NCI-H2081 treated with DMSO at 0.1 percent for 48 hours (cell line): ENCODE measurements at places on chromosomes 1 and 21.
A peak's percentile ranks its signal among the peaks of the same experiment; 100 is the strongest.

GRCh38 chr1:76933847-76934815, 66.9 kb downstream of the ST6GALNAC5 start:
- peak; percentile 53 for DNase-seq

DNA sequence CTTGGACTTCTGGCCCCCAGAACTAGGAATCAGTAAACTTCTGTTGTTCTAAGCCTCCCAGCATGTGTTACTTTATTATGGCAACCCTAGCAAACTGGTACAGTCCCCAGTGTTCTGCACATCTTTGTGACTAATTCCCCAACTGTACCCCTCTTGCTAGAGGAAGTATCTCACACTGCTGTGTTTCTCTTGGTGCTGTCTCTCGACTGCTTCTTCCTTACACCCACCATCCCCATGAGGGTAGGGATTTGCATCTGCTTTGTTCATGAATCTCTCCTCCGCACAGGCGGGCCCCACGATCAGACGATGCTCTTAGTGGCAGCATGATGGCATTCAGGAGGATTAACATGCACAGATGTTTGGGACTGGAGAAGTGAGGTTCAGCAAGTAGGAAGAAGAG, 46.7 kb downstream of the CLIC6 start:
- no peak for DNase-seq

DNA sequence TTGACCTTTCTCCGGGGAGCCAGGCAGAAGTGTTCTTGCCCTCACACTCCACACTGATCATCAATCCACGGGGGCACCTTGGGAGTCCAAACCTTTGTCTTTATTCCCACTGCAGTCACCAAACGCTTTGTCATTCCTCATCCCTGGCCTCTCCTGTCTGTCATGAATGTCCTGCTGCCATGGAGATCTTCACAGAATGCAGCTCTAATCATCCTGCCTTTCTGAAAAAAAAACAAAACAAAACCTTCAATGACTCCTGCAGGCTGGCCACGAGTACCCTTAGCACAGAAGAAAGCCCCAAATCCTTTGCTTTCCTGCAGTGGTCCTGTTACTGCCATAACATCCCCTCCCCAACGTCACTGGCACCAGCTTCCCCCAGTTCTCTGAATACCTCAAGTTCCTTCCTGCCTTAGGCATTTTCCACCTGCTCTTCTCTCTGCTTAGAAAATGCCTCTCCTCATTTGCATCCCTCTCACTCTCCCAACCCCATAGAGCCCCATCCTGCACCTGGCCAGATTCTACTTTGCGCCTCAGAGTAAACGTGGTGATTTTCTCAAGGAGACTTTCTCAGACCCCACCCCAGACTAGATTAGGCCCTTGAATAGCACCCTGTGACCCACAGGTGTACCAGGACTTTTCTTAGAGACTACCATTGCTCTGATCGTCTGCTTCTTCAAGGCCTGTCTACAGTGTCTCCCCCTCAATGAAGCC, 131.2 kb downstream of the AK5 start:
- DNase-seq = no peak

- DNase-seq = no peak
Measured at GRCh38 chr1:154824179-154825000, 45.7 kb downstream of the KCNN3 start.

DNA sequence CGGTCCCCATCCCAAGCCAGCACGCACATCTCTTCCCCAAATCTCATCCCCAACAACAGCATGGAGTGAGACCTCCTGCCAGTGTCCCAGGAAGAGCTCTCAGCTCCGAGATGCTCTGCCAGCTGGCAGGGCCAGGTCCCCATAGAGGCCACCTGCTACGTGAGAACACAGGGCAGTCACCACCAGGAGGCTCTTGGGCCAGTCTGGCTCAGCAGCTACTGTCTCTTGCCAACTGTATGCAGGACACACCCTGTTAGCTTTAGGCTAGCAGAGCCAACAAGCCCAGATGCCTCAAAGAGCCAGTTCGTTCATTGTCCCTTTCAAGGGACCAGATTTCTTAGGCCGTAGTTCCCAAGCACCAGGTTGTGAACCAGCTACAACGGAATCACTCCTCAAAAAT, 36.9 kb downstream of the FBXO2 start:
- no peak for DNase-seq

GRCh38 chr1:185564816-185565215, 169.4 kb upstream of the HMCN1 start:
- DNase-seq = no peak

- DNase-seq = no peak
Measured at GRCh38 chr1:241869022-241869421, 21.0 kb downstream of the EXO1 start.

- no peak for DNase-seq
Measured at GRCh38 chr1:116343019-116343418, 30.0 kb upstream of the ATP1A1 start.

GRCh38 chr1:206657751-206658150, 22.4 kb downstream of the DYRK3 start:
- DNase-seq = no peak

DNA sequence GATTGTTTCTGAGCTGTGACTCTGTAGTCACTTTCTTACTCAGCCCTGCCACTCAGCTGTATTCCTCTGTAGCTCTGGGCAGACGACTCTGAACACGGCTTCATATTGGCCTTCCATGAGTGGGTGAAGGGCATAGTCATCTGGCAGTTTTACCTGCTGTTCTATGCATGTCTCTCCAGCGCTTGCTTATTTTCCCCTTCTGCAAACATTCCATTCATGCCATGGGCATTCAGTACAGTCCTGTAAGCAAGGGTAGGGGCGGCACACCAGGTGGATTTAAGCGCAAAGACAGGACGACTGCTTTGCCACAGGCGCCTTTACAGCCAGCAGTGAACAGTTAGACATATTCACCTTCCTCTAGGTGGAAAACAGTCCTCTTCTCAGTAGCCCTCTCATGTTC, 4.4 kb upstream of the WDR26 start:
- no peak for DNase-seq

DNA sequence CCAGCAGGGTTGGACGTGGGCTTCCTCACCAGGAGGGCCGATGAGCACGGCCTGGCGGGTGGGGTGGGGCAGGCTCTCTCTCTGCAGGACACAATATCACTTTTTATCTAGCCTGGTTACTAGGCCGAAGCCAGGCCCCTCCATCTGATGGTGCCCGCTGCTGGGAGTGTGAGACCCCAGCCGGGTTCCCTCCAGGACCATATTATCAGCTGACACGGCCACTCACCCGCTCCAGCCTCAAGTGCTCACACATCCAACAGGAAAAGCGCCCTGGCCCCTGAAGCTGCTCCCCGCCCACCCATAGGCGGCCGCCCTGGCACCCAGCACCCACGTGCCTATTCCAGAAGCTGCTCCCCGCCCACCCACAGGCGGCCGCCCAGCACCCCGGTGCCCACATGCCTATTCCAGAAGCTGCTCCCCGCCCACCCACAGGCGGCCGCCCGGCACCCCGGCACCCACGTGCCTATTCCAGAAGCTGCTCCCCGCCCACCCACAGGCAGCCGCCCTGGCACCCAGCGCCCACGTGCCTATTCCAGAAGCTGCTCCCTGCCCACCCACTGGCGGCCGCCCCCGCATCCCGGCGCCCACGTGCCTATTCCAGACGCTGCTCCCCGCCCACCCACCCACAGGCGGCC, 5.0 kb downstream of the SLC19A1 start:
- DNase-seq = no peak

- DNase-seq = no peak
Measured at GRCh38 chr1:160578525-160579191, 638 bp downstream of the CD84 start.

- no peak for DNase-seq
Measured at GRCh38 chr1:36257375-36257767, 33.1 kb downstream of the THRAP3 start.

DNA sequence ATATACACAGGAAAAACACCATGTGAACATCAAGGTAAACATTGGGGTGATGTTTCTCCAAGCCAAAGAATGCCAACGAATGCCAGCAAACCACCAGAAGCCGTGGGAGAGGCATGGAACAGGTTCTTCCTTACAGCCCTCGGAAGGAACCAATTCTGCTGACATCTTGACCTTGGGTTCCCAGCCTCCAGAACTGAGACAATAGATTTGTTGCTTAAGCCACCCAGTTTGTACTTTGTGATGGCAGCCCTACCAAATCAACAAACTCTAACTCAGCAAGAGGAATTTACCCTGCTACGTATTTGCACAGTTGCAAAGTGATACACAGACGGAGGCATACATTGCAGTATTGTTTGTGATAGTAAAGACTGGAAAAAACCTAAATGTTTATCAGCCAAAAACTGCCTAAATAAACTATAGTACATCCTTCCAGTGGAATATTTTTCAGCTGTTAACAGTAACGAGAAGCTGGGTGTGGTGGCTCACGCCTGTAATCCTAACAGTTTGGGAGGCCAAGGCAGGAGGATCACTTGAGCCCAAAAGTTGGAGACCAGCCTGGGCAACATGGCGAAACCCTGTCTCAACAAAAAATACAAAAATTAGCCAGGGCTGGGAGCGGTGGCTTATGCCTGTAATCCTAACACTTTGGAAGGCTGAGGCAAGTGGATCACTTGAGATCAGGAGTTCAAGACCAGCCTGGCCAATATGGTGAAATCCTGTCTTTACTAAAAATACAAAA, 12.5 kb upstream of the ZC3H12A start:
- DNase-seq = no peak

DNA sequence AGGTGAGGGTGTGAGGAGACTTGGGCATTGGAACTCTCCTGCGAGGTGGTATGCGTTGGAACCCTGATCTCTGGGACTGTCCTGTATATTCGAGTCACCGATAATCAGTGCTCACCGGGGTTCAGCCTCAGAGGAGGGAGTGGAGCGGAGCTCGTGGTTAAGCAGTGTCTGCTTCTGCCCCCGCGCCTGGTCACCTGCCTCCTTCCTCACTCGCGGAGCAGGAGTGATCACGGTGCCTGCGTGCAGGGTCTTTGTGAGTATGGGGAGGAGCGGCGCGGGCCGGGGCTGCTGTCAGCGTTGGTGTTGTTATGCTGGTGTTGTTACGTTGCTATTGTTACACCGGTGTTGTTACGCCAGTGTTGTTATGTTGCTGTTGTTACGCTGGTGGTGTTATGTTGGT, 23.3 kb downstream of the H6PD start:
- no peak for DNase-seq

DNA sequence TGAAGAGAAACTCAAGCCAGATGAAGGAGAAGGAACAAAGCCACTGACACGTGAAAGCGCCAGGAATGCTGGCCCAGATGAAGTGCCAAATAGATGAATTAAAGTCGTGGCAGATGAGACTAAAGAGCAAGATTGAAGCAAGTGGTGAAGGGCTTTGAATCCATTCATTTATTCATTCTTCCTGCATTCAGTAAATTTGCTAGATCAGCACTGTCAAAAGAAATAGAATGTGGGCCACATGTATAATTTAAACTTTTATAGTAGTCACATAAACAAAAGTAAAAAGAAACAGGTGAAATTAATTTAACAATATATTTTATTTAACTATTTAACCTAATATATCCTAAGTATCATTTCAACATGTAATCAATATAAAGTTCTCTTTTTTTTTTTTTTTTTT, 135.6 kb downstream of the ZZZ3 start:
- DNase-seq = no peak

GRCh38 chr1:51569284-51570062, 47.4 kb upstream of the OSBPL9 start:
- no peak for DNase-seq

GRCh38 chr1:72937905-72938304, 655.6 kb upstream of the NEGR1 start:
- no peak for DNase-seq

- no peak for DNase-seq
Measured at GRCh38 chr1:62325681-62326080, 6.4 kb upstream of the KANK4 start.

DNA sequence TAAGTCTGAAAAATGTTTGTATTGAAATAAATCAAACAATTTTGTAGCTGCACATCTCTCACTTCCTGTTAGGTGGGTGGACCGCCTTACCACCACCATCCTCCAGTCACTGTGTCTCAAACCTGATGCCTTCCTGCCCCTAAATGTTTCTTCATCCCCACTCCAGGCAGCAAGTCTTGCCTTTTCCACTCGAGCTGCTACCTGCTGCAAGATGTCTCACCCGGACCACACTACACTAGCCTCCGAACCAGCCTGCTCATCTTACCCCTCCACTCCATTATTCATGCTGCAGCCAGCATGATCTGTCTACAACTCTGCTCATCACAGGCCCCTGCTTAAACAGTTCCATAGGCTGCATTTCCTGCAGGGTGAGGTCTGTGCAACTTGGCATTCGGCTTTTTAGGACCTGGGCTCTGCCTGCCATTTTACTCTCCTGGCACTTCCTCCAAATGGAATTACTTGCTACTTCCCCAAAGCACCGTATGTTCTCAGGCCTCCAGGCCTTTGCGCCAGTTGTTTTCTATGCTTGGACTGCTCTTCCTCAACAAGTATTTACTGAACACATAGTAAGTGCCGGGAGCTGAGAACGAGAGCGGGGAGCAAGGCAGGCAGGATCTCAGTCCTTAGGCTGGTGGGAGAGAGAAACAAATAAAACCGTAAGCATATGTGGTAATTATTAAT, 5.2 kb upstream of the SF3A3 start:
- DNase-seq = no peak

GRCh38 chr1:97414682-97415312, 506.0 kb downstream of the DPYD start:
- no peak for DNase-seq
